ENCODE measurements at places on chromosomes 3 and 15. TPM values are rescaled to one million over a fixed set of nuclear protein-coding genes. Genes with fewer than 3 reads are reported as not detected.

Gene SEMA3G
- not detected for total RNA-seq

Gene GPR176
- total RNA-seq, result 93.1 TPM

Gene ZNF662
- 0.86 TPM for total RNA-seq

Gene RARB
- total RNA-seq, result 37.2 TPM

Gene CAMKV
- not detected for total RNA-seq

Data from myometrial cell (primary cell).